NCI-H2081 (cell line): ENCODE measurements at places on chromosomes 6 and 20.

DNA sequence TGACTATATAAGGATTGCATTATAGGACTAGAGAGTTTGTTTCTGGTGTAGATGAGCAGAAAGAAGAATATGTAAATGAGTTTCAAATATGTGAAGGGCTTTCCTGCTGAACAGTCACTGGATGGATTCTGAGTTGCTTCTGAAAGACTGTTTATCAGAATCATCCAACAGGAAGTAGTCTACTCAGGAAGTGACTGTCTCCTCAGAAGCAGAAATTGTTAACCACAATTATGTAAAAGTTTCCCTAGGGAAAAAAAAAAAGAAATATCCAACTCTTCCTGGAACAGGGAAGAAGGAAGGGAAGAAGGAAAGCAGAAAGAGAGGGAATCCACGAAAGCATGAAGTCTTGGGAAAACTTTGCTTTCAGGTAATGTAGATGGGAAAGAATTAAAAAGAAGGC, 138.9 kb downstream of the TENT5A start:
- no peak for DNase-seq

- DNase-seq = no peak
Measured at GRCh38 chr20:42483730-42484303, 705.9 kb downstream of the PTPRT start.

GRCh38 chr6:296151-297122, 4.2 kb downstream of the DUSP22 start:
- no peak for DNase-seq

DNA sequence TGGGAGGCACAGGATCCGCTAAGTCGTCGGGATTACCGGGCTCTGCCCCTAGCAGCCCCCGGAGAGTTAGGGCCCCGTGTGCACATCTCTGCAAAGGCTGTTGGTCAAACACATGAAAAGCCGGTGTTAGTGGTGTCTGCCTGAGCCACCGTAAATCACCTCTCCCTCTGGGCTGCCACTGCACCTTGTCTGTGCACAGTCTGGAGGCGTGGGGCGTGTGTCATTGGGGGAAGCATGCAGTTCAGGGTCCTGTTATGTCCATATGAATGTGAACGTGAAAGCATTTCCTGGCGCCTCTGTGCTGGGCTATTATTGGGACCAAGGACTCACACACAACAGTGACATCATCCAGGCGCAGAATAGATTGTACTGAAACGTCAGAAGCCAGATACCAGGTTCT, 305.6 kb downstream of the NRN1 start:
- DNase-seq = no peak

DNA sequence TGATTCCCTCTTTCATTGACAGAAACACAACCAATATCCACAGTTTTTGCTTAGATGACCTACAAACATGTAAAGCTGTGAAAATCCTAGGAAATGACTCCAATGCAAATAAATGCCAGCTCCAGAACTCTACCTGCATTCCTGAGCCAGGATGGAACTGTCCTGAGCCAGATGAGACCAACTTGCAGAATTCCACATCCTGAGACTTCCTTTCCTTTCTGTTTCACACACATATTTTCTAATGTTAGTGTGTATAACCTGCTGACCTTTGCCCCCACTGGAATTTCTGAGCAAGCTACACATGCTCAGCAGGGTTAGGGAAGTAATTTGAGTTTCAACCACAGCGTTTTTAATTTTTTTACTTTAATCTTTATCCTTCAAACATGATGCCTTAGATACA, 69.6 kb upstream of the ADGRF1 start:
- no peak for DNase-seq

- no peak for DNase-seq
Measured at GRCh38 chr20:25525867-25526266, 59.5 kb downstream of the NINL start.

GRCh38 chr6:162798546-162799266, 70.9 kb downstream of the PACRG start:
- no peak for DNase-seq

DNA sequence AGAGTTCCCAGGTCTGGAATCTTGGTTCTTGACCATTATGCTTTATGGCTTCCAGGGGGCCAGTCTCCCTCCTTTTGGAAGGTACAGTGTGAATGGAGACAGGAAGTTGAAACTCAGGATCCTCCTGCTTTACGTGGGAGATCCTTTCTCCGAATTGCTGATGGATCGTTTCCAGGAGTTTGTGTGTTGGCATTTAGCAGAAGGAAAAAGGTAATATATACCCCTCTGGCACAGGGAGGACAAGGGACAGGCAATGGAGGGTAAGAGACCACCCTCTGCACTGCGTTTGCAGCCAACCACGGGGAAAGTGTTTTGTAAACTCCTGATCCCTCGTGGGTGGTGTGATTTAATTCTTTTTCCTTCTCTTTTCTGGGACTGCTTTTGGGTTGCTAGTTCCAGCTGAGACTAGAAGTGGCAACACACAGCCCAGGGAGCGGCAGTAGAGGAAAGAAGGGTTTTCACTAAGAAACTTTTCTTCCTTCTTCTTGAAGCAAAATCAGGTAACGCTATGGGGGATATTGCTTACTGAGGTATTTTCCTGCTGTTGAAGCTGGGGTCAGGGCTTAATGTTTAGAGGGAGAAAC, 257.6 kb upstream of the SUPT3H start:
- DNase-seq = no peak

- DNase-seq = no peak
Measured at GRCh38 chr6:166343150-166343487, 774 bp upstream of the SFT2D1 start.

- DNase-seq = no peak
Measured at GRCh38 chr6:140380427-140381218, 1006.2 kb upstream of the CITED2 start.

GRCh38 chr6:108895571-108895970, 47.3 kb downstream of the ARMC2 start:
- DNase-seq = no peak

DNA sequence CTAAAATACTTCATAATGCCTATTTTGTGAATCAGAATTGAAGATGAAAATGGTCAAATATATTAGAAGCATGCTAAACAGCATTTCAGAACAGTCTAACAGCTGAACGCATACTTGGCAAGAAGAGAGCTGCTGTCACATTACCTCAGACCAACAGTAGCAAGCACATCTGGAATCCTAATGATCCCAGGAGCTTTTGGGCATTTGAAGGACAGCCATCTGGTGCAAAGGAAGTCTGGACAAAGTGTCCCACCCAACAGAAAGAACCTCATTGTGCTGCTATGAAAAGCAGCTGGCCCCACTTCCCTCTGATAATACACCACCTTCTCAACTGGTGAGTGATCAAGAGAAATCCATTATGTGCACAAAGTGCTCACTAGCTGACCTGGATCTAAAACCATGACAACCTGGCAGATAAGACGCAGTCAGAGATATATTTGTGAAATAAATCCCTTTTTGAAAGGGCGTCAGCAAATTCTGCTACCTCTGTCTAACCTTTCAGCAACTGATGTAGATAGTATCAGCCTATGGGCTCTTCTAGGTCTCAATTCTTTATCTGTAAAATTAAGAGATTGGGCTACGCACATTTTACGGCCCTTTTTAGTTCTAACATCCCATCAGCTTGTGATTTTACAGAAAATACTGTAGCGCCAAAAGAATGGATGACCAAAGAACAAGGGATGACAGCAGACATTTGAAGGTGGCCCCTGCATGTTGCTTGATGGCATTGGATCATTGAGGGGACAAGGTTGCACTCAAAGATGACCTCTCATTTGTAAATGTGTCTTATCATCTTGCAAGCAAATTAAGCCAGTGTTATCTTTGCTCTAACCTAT, 78.7 kb downstream of the SGK1 start:
- no peak for DNase-seq

DNA sequence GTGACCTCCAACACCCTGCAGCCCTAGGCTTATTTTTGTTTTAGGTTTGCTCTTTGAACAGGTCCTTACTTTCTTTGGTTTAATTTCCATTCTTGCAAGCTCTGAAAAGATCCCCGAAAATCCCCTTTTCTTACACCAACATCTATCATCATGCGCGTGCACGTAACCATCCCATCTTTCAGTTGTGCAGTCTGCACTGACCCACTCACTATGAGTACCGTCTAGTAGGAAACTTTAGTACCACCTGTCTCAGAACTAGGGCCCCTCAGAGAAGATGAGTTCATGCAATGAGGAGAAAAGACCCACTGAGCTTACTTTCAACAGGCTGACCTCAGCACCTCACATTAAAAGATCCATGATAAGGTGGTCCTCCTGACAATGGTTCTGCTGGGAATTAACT, 120.6 kb upstream of the AGPAT4 start:
- no peak for DNase-seq

GRCh38 chr6:168699631-168700295, 258.8 kb downstream of the SMOC2 start:
- DNase-seq = no peak

- DNase-seq = no peak
Measured at GRCh38 chr20:50341880-50342637, 151.4 kb downstream of the CEBPB start.

DNA sequence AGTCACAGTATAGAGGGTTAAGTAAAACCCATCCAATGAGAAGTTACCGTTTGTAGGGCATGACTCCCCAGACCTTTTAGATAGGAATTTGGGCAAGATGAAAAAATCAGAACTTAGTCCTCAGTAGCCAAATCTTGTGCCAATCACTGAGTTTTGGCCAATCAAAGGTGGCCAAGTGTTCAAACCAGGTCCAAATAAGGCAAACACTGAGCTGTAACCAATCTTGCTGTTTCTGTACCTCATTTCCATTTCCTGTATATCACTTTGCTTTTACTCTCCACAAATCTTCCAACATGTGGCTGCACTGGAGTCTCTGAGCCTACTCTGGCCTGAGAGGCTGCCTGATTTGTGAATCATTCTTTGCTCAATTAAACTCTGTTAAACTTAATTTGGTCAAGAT, 81.8 kb upstream of the GPR6 start:
- no peak for DNase-seq

- DNase-seq = no peak
Measured at GRCh38 chr20:38178065-38178491, 13.0 kb upstream of the TGM2 start.

DNA sequence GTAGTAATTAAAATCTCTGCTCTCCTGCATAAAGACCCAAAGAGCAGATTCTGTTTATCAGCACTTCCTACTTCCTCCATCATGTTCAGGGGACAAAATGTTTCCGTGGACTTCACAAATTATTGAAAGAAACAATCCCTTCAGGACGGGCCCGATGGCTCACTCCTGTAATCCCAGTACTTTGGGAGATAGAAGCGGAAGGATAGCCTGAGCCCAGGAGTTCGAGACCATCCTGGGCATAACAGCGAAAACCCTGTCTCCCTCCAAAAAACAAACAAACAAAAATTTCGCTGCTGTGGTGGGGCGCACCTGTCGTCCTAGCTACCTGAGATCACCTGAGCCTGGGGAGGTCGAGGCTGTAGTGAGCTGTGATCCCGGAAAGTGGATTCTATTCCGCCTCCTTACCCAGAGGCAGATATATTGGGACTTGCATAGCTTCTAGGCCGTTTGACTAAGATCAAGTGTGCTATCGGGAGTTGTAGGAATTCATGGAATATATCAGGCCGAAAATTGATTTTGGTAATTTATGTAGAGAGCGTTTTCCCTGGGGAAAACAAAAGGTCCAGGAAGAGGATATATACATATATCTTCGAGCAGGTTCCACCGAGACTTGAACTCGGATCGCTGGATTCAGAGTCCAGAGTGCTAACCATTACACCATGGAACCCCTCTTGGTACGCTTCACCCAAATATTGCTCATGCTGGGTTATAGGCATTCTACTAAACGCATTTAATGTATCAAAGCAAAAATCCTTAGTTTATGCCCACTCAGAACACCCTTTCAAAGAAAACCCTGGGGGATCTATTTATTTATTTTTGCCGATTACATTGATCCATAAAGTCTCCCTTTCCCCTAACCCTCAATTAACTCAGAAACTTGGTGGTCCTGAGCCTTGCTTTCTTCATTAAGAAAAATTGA, 74.5 kb upstream of the ZNF184 start:
- peak; percentile 53 for DNase-seq

GRCh38 chr6:106749609-106750008, 120.2 kb downstream of the QRSL1 start:
- no peak for DNase-seq

- no peak for DNase-seq
Measured at GRCh38 chr6:126054258-126054702, 67.9 kb downstream of the TRMT11 start.

GRCh38 chr6:8030920-8031319, 33.3 kb downstream of the BLOC1S5 start:
- DNase-seq = no peak

- no peak for DNase-seq
Measured at GRCh38 chr6:69915346-69915745, 49.0 kb downstream of the COL19A1 start.

GRCh38 chr6:49526598-49526997, 23.9 kb upstream of the C6orf141 start:
- DNase-seq = no peak

GRCh38 chr20:39630215-39630908, 668.2 kb downstream of the DHX35 start:
- DNase-seq = no peak

DNA sequence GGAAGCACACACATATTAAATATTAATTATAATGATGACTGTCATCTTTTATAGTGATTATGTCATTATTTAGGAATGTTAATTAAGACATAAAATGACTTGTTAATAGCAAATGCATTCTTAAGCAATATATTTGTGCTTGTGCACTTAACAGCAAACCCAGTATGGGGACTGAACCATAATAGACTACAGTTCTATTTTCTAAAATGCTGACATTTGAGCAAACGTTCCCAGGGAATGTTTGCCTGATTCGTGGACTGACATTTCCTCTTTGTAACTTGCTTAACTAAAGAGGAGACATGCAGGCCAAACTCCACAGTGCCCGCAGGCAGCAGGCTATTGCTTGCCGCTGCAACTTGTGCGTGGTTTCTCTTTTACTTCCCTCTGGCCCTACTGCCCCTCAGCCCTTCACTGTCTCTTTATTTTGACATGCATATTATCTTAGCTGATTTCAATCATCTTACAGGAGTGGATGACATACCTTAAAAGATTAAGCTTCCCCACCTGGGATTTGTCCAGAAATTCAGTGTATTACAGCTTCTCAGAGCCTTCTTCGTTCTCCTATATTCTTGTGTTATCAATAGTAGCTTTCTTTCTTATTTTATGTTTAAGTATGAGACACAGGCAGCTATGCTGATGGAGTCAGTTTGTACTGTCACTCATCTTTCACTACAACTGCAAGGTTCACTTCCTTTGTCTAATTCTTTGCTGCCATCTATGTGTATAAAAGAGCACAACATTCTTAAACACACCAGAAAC, 141.5 kb downstream of the GMDS start:
- no peak for DNase-seq

GRCh38 chr6:43256670-43257366, 13.5 kb downstream of the TTBK1 start:
- DNase-seq = no peak

GRCh38 chr6:21808045-21808470, 214.5 kb downstream of the SOX4 start:
- no peak for DNase-seq

GRCh38 chr6:37779902-37780628, 39.5 kb upstream of the ZFAND3 start:
- no peak for DNase-seq

DNA sequence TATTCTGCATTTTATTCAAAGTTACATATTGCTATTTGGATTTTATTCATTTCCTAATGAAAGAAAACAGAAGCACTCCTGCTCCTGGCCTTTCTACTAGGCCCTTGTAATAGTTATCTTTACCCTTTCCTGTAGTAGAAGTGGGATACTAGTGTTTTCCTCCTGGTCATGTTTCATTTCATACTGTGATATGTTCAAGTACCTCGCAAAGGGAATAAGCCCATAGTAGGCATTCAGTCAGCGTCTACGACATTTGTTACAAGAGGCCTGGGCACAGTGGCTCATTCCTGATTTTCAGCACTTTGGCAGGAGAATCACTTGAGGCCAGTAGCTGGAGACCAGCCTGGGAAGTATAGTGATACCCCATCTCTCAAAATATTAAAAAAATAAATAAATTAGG, 154.1 kb downstream of the ARID1B start:
- DNase-seq = no peak
